ENCODE measurements at places on chromosomes 6 and 20. TPM values are rescaled to one million over a fixed set of nuclear protein-coding genes. Genes with fewer than 3 reads are reported as not detected.
A peak's percentile ranks its signal among the peaks of the same experiment; 100 is the strongest.

DNA sequence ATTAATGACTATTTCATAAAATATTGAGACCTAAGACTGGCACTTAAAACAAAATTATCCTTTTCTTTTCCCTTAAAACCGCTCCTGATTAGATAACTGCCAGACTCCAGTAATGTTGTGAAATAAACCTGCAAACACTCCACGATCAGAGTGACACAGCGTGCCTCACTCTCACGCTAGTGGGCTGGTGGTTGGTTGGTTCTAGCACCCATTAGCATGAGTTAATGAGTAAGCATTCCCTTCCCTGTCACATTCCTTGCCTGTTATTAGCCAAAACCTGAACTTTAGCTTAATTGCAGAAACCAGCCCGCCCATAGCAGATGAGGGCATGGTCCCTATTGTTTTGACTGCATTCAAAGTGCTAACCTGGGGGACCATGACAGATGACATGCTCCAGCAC is 193.4 kb downstream of the CD83 start:
- DNase-seq, result no peak
- no peaks in the 10 kb centered on the region for H3K4me1 ChIP-seq
- H3K4me3 ChIP-seq, result no peak overlapping the region
- no peaks in the 10 kb centered on the region for H3K27me3 ChIP-seq
- no peaks in the 10 kb centered on the region for H3K36me3 ChIP-seq

The BTN1A1 gene
- not detected for total RNA-seq

- H3K36me3 ChIP-seq, result no peaks in the 10 kb centered on the region
- DNase-seq, result no peak
- H3K4me1 ChIP-seq, result peaks cover 40% of the 10 kb centered on the region
- no peaks in the 10 kb centered on the region for H3K27me3 ChIP-seq
- peak overlapping the region; percentile 35 for H3K27ac ChIP-seq
Observed at GRCh38 chr6:37160922-37161778, 8.8 kb upstream of the PIM1 start.

GRCh38 chr6:130190701-130191690 is 31.8 kb downstream of the SAMD3 start:
- H3K4me1 ChIP-seq, result no peaks in the 10 kb centered on the region
- H3K36me3 ChIP-seq, result no peaks in the 10 kb centered on the region
- H3K27ac ChIP-seq, result no peak overlapping the region

DNA sequence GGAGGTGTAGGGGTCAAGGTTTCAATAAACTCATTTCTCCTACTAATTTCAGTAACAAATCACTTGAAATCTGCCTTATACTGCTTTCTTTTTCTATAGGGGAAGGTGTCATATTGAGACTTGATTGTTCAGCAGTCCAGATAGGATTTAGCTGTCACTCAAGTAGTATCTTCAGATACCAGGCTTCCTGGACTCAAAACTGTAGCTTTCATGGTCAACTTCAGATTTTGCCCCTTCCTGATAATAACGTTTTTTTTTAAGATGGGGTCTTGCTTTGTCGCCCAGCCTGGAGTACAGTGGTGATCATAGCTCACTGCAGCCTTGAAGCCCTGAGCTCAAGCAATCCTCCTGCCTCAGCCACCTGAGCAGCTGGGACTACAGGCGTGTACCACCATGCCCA is 77.8 kb downstream of the JAG1 start:
- H3K27me3 ChIP-seq, result no peaks in the 10 kb centered on the region
- H3K4me3 ChIP-seq, result no peak overlapping the region
- H3K27ac ChIP-seq, result no peak overlapping the region
- H3K4me1 ChIP-seq, result peaks cover 46% of the 10 kb centered on the region
- no peak for DNase-seq
- H3K36me3 ChIP-seq, result no peaks in the 10 kb centered on the region

- no peak overlapping the region for H3K4me3 ChIP-seq
- no peak for DNase-seq
- H3K27ac ChIP-seq, result no peak overlapping the region
- peaks cover 32% of the 10 kb centered on the region for H3K27me3 ChIP-seq
Observed at GRCh38 chr6:50848989-50849795, 30.5 kb downstream of the TFAP2B start.

The DSP gene
- total RNA-seq, result 109 TPM

DNA sequence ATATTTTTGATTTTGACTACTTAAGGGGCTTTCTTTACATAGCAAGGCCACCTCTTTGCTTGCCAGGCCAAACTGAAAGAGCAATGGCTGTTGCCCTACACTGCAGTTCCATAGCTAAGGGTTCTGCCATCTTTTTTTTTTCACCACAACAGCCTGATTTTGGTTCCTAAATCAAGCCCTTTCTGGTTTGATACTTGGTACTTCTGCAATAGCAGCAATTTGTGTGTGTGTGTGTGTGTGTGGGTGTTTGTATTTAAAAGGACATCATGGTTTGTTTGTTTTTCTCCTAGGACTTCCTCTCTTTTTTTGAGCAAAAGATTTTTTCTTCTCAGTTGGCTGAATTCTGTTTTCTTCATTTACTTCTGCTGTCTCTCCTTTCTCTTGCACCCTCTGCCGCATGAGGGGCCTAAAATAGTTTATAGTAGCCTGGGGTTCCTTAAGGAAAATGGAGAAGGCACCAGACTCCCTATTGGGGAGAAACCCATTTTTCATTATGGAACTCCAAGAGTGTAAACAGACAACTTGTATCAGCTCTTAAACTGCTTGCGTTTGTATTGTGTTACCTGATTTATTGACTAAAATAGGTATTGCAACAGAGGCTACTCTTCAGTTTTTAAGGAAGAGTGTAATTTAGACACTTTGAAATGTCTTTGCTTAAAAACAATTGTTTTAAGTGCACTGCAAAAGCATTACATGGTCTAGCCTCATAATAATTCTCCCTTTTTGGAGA is 12.2 kb upstream of the GCLC start:
- DNase-seq, result no peak
- no peak overlapping the region for H3K4me3 ChIP-seq
- H3K4me1 ChIP-seq, result no peaks in the 10 kb centered on the region
- no peak overlapping the region for H3K27ac ChIP-seq

DNA sequence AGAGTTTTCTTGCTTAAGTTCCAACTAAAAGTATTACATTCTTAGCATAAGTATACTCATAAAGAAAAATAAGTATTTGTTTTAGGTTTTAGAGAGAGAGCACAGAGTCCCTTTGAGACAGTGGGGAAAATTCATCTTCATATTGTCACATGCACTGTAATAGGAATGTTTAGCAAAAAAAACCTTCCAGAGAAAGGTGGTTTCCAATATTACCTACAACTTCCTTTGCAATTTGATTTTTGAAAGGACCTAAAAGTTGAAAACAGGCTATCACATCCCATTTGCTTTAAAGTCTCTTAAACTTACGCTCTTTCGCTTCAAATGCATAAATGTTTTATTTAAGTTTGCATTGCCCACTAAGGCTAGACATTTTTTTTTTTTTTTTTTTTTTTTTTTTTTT is 86.4 kb downstream of the OPRM1 start:
- DNase-seq, result no peak
- no peaks in the 10 kb centered on the region for H3K36me3 ChIP-seq
- no peaks in the 10 kb centered on the region for H3K27me3 ChIP-seq

DNA sequence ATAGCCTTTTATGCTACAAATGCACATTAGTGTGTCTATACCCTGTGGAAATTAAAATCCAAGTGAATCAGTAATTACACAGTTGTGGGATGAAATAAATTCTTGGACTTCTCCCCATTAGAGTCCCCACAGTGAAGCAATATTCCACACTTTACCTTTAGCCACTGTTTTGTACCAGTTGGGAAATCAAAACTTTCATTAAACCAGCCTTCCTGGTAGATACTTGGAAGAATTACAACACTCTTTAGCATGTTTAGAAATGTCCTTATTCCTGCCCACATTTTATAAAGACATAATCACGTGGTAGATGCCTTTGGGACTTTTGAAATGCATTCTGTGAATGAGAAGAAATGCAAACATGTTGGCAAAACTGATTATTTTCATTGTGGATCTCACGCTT is 49.0 kb upstream of the ANKEF1 start:
- no peaks in the 10 kb centered on the region for H3K36me3 ChIP-seq
- H3K27ac ChIP-seq, result no peak overlapping the region
- no peak for DNase-seq
- H3K4me3 ChIP-seq, result no peak overlapping the region
- no peaks in the 10 kb centered on the region for H3K27me3 ChIP-seq

- H3K4me3 ChIP-seq, result no peak overlapping the region
- peaks cover 67% of the 10 kb centered on the region for H3K27me3 ChIP-seq
- no peaks in the 10 kb centered on the region for H3K4me1 ChIP-seq
- no peak overlapping the region for H3K27ac ChIP-seq
- no peaks in the 10 kb centered on the region for H3K36me3 ChIP-seq
Observed at GRCh38 chr6:411402-412145, 20.0 kb downstream of the IRF4 start.

DNA sequence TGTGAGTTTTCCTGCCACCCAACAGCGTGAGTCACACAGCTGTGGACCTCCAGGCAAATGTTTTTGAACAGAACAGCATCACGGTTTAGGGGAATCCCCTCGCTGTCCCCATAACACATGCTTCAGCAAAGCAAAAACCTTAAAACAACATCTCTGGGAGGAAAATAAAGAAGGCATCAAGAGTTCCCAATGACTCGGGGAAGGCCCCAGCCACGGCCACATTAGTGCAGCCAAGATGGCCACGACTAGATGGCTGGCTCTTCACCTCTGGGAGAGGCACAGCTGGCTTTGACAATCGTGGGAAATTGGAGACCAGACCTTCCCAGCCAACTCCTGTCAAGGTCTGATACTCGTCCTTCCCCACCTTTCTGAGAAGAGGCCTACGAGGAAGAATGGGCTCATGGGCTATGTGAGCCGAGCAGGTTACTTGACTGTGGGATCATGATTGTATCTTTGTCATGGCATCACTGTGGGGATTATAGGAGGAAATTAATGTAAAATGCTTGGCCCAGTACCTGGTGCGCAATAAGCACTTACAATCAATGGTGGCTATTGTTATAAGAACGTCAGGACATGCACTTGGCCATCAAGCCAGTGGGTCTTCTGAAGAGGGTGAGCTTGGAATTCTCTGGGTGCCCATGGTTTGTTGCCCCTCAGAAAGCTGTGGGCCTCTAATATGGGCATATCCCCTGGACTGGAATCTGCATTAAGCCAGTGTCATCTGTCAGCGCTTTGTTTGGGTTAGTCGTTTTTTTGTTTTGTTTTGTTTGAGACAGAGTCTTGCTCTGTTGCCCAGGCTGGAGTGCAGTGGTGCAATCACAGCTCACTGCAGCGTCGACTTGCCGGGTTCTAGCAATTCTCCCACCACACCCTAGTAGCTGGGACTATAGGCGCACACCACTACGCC is 43.6 kb downstream of the FGD2 start:
- DNase-seq, result peak; percentile 65
- no peak overlapping the region for H3K27ac ChIP-seq
- H3K4me3 ChIP-seq, result no peak overlapping the region
- peaks cover 26% of the 10 kb centered on the region for H3K4me1 ChIP-seq
- H3K36me3 ChIP-seq, result no peaks in the 10 kb centered on the region

The ANKRD66 gene
- total RNA-seq, result not detected
